IMR-90 (cell line): ENCODE measurements at places on chromosomes 3 and 15.

GRCh38 chr15:70244978-70245542, 147.3 kb upstream of the TLE3 start:
- no peak for DNase-seq

DNA sequence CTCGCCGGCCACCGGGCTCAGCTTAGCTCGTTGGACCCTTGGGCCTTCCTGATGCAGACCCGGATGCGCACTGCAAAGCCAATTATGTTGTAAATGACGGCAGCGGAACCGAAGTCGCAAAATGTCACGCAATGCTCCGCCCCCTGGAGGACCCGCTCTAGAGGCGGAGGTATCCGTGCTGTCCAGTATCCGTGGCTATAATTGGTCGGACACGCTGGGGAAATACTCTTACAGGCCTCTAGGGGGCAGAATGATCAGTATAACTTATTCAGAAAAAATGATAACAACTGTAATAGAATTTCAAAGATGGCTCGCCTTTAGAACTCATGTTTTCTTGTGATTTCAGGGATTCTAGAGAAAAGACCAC, at the start of gene PRR23B:
TSS of gene PRR23B (minus strand) at position 59 of the 367 bp plus-strand sequence. CDS start 265 bp downstream, outside the sequence.
- DNase-seq = no peak

- DNase-seq = no peak
Observed at GRCh38 chr3:24605511-24606028, 110.9 kb upstream of the THRB start.

GRCh38 chr3:191260431-191261303, 61.6 kb downstream of the OSTN start:
- DNase-seq = no peak

- no peak for DNase-seq
Observed at GRCh38 chr3:68779261-68779660, 153.1 kb downstream of the TAFA4 start.
